Stimulated activated CD8-positive, alpha-beta memory T cell treated with anti-CD3 and anti-CD28 coated beads, Interleukin-12 subunit alpha, Interleukin-12 subunit beta, amount 100 ng/mL, for 4 hours (primary cell): ENCODE measurements at places on chromosomes 3 and 15.

DNA sequence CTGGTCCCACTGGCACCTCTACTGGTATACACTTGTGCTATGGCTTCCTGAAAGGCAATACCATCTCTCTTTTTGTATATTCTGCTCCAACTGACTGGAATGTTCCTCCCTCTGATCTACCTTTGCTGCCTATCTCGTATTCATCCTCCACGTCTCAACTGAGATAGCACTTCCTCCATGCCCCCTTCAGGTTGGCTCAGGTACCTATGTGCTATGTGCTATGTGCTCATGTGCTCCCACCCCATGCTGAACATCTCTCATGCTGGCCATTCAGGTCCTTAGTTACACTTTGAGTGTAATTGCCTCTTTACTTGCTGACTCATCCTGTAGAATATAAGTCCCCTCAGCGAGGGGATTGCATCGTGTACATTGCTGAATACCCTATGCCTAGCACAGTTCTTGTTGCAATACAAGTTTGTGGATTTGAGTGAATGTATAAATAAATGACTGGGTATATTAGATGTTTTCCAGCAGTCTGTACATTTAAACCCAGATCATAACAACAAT is 156.9 kb downstream of the SOX2 start:
- no peak for DNase-seq

DNA sequence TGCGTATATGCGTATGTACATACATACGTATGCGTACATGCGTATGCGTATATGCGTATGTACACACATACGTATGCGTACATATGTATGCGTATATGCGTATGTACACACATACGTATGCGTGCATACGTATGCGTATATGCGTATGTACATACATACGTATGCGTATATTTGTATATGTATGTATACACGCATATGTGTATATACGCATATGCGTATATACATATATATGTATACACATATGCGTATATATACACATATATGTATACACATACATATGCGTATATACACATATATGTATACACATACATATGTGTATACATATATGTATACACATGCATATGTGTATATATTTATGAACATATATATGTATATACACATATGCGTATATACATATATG is 12.1 kb downstream of the MCTP2 start:
- DNase-seq: no peak

DNA sequence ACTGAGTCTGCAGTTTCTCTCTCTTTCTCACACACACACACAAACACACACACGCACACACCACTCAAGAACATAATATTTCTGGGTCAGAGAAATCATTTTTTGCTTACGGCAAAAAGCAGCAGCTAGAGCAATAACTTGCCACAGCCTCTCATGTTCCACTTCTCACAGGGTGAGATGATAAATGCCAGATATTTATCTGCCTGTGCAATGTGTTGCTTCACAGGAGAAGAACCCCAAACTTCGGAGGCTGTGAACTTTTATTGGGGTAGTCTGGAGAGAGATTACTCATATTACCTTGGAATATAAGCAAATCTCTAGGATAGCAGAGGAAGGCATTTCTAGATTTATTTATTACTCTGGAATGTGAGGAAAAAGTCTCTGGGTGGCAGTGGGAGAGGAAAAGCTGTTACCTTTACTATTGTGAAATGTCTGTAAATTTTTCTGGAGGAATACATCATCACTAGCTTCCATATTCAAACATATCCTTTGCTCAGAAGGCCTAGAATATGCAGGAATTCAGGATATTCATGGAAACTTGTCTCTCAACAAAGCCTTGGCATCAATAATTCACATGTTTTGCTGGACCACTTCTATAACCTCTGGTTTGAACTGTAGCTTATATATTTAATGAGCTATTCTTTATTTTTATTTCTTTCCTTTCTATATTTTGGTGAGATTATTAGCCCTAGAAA is 369.2 kb downstream of the NSUN3 start:
- DNase-seq: no peak

DNA sequence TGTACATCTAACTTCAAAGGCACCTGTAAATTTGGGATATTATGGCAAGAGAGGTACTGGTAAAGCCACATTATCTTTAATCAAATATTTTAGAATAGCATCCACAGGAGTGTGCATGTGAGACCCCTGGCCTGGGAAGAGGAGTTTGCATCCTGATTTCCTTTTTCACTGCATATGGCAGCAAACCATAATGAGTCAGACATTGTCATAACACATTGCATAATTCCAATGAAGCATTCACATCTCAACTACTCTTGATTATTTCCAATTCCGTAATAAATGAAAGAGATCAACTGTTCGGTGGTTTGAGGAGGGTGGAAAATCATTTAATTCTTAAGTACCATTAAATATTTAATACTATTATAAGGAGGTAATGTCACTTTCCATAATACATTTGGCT is 215.0 kb downstream of the MECOM start:
- DNase-seq: no peak

DNA sequence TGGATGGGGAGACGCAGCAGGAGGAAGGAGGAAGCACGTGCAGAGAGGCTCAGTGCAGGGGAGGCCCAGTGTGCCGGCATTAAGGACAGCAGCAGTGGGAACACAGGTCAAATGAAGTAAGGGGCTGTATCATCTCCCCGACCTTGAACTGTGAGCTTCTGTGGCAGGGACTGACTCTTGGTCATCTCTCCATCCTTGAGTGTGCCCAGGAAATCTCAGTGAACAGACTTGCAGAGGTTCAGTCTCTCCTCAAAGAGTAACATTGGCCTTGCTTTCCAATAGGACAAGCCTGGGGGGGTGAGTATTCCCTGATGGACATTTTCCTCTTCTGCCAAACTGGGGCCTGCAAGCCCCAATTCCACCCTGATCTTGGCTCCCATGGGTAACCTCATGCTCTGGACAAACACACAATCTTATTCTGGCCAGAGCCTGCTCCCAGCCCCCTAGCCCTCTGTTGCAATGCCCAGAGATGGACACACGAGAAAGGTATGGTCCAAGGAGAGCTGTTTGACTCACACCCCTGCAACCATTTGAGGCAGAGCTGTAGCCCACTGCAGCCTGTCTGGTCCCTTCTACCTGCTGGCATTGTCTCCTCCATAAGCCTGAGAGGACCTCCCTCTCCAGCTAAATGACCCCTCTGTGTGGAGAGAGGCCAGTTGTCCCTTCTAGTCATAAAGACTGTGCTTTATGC is 50.9 kb downstream of the TLE3 start:
- no peak for DNase-seq

DNA sequence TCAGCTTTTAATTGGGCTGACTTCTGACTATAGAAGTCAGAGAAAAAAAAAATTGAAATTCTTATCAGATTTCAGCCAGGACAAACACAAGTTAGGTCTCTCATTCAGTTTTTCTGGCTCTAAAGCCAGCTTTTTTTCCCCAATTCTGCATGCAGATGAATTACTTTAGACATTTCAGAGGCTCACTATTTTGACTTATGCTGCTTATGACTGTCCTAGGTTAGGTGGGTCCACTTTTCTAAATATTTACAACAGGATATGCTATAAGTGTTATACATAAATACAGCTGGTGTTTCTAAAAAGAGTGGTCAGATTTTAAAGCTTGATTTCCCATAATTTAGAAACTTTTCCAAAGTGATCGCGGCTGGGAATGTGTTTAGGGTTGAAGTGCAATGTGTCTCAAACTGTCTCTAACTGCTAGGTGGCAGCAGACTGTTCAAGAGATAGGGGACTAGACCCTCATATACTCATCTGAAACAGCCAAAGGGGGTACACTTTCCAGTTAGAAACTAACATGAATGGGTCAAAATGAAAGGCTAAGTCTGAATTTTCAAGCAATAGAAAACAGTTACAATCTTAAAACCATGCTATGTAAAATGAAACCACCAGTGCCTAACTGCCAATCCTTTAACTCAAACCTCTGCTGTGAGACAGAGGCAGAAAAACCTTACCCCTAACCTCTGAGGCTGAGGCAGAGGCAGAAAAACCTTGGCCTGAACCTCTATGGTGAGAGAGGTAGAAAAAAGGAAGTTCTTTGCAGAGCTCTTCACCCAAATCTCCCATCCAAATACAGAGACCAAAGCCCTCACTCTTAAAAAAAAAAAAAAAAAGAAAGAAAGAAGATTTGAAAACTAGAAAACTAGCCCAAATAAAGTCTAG is 596.0 kb downstream of the NTRK3 start:
- DNase-seq: no peak

DNA sequence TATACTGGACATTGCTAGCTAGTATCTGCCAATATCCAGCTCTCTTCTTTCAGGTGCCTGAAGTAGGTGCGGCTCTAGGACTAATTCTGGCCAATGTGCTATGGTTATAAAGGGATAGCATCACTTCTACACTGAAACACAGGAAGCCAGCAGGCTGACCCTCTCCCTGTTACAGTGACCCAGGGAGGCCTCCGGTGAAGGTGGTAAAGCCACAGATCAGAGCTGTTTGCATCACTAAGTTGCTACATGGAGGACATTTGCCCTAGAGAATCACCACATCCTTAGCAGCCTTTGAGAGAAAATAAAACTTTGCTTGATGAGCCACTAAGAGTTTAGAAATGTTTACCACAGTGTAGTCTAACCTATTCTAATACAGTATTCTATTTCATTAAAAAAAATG is 161.4 kb downstream of the CHST2 start:
- DNase-seq: no peak

- DNase-seq: no peak
Measured at GRCh38 chr3:23633261-23633960, 172.3 kb upstream of the UBE2E1 start.

GRCh38 chr3:126516152-126516935 is 1.2 kb downstream of the UROC1 start:
- DNase-seq: no peak

- no peak for DNase-seq
Measured at GRCh38 chr3:120749843-120750242, 7.3 kb downstream of the GTF2E1 start.

DNA sequence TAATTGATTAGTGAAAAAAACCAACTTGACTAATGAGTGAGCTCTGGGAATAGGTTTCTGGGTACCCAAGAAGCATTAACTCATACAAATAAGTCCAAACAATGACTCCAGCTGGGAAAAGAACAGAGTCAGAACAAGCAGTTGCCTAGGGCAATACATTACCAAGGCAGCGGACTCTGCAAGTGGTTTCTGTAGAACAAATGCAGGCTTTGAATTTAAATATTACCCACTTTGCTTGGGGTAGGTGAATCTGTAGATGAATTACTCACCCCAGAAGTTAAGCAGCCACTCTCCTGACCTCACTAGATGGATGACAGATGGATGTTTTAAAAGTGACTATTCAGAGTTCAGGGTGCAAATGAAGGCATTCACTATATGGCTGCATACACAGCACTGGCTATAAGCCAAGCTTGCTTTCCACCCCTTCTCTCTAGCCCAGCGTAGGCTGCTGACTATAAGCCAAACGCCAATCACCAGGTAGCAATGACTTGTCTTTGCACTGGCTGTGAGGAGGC is 73.1 kb upstream of the BHLHE40 start:
- no peak for DNase-seq

DNA sequence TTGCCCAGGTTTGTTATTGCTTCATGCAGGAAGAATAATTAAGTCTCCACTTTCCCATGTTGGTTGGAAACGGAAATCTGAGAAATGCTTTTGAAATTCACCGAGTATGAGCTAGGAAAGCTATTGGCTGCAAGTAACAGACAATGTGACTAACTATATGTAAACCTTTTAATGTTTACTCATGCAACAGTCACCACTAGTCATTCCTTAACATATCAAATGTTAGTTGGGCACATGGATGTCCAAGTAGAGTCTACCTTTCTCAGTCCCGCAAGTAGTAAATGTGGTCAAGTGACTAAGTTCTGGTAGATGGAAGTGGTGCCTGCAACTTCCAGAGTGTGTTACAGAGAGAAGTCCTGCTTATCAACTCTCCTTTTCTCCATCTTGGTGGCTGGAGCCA is 52.5 kb downstream of the KLF15 start:
- no peak for DNase-seq

DNA sequence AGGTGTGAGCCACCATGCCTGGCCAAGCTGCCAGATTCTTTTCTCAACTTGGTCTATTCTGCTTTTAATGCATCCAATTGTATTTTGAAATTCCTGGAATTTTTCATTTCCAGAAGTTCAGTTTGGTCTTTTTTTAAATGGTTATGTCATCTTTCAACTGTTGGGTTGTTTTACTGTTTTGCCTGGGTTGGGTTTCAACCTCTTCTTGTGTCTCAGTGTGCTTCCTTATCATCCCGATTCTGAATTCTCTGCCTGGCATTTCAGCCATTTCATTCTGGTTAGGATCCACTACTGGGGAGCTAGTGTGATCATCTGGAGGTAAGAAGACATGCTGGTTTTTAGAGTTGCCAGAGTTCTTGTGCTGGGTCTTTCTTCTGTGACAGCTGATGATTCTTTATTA is 61.5 kb downstream of the LRRC49 start:
- no peak for DNase-seq

DNA sequence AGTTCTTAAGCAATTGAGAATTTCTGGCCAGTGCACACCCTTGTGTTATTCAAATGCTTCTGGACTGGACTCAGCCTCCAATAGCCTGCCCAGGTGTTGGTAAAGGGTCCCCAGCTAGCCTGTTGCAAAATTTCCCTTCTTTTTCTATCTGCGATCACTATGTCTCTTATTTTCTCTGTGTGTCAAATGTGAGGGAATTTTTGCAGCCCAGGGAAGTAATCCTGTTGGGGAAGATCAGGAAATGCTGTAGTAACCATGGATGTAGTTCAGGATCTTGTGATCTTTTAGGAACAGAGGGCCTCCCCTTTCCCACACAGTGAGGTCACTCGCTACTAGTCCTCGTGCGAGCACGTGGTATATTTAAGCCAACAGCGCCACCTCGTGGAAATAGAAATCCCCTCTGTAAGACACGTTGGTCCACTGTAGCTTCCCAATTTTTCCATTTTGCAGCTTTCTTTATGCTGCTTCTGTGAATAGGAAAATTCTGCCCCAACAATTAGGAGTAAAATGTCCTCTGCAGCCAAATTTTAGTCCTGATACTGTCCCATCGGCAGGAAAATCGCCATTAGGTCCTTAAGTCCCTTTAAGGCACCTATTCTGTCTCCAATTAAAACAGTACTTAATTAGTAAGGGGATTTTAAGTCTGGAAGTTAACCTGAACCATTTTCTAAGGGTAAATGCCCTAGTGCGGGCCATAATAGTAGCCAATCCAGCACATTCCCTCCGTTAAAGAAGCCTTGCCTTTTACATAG is 4.0 kb upstream of the SMCO1 start:
- no peak for DNase-seq

GRCh38 chr3:26628915-26629314 is 6.3 kb downstream of the LRRC3B start:
- DNase-seq: no peak

DNA sequence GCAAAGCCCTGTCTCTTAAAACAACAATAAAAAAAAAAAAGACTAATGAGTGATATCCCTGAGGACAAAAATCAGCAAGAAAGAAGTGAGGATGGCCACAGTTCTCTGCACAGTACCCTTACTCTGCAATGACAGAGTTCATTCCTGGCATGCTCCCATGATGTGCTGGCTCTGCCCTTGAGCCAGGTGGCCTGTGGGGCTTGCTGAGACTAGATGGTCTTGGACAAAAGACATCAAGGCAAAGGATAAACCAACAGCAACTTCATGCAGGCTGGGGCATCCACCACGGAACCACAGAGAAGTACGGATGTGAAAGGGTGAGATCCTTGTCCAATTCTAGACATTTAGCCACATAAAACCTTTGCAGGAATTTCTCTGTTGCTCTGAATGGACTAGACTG is 12.7 kb downstream of the MGLL start:
- no peak for DNase-seq

- DNase-seq: no peak
Measured at GRCh38 chr3:48403533-48404439, 26.1 kb downstream of the PLXNB1 start.
